ENCODE measurements at places on chromosomes 4 and X.

- DNase-seq = no peak
Measured at GRCh38 chr4:140575489-140575888, 6.7 kb upstream of the UCP1 start.

GRCh38 chr4:24249972-24250371 lies 334.4 kb downstream of the DHX15 start:
- DNase-seq = no peak

DNA sequence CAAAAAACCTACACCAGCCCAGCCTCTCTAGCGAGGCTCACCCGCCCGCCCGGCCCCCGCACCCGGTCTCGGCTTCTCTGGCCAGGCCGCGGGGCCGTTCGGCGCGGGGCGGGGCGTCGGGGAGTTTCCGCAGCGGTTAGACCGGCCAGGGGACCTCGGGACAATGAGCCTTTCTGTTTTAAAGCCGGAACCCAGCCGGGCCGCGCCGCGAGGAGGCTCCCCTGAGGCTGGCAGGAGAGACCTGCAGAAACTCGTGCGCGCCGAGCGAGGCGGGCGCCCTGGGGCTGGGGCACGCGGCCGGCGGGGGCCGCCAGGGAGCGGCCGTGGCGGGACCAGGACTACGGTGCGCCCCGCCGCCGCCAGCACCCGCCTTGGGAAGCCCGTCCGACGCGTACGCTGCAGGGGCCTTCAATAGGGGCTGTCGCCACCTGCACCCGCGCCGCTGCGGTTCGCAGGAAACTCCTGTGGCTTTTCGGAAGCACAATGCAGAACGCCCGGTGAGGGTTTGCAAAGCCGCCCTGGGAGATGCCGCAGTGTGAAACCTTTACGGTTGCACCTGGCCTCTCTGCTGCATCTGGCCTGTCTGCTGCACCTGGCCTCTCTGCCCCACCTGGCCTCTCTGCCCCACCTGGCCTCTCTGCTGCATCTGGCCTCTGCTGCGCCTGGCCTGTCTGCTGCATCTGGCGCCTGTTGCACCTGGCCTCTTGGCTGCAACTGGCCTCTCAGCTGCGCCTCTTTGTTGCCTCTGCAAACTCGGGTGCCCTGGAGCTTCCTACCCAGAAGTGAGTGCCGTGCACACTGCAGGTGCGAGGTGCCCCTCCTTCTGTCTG lies 63.9 kb downstream of the TRAPPC11 start:
- DNase-seq = peak; percentile 2

GRCh38 chrX:24333371-24333770 lies 19.5 kb upstream of the SUPT20HL2 start:
- no peak for DNase-seq

DNA sequence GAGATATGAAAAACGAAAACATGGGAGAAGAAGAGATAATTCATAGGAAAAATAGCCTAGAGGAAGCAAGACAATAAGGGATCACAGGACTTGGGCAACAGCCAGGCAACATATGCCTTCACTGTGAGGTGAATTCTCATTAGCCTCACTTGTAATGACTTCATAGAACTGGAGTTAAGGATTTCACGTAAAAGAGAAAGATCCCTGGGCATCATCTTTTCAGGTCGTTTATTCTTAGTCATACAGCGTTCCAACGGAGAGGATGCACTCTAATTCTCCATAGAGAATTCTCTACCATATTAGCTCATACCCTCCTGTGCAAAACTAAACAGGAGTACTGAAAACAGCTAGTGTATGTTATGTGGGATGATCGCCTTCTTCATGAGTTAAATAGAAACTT lies 1.4 kb downstream of the PRKG2 start:
- no peak for DNase-seq

Measured in AG10803 (cell line).